ENCODE measurements at places on chromosomes 6 and 20.

DNA sequence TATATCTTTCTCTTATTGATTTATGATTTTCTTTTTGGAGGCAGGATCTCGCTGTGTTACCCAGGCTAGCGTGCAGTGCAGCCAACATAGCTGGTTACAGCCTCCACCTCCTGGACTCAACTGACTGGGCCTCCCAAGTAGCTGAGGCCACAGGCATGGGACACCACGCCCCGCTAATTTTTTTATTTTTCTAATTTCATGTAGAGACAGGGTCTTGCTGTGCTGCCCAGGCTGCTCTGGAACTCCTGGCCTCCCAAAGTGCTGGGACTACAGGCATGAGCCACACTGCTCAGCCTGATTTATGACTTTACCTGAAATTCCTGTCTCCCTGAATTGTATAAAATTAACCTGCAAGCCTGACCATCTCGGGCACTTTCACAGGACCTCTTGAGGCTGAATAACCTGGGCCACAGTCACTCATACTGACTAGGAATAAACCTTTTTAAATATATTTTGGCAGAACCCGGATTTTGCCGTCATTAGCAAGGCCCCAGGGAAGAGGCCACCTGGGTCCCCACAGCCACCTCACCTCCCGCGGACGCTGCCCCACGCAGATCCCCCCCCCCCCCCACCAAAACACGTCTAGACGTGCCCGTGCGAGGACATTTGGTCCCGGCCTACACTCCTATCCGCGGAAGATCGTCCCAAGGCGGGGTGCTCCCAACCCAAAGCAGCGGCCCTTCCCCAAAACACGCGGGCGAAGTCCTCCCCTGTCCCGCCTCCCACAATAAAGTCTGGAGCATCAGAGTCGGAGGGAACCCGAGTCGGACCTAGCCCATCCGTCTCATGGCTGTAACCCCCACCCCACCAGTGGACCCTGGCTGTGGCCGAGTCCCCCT, 902 bp downstream of the ZNF337 start:
- no peak for DNase-seq

GRCh38 chr6:129696843-129697242, 13.1 kb downstream of the ARHGAP18 start:
- no peak for DNase-seq

GRCh38 chr6:28135393-28135792, 6.3 kb upstream of the ZKSCAN8 start:
- no peak for DNase-seq

DNA sequence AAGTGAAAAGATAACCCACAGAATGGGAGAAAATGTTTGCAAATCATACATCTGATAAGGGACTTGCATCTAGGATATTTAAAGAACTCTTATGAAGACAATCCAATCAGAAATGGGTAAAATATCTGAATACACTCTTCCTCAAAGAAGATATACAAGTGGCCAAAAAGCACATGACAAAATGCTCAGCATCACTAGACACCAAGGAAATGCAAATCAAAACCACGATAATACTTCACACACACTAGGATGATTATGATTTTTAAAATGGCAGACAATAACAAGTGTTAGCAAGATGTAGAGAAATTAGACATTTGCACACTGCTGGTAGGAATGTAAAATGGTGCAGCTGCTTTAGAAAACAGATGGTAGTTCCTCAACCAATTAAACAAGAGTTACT, 34.8 kb upstream of the SIRT5 start:
- no peak for DNase-seq

- DNase-seq = no peak
These were observed 84.4 kb downstream of the CRYBG1 start for GRCh38 chr6:106444777-106445507.

DNA sequence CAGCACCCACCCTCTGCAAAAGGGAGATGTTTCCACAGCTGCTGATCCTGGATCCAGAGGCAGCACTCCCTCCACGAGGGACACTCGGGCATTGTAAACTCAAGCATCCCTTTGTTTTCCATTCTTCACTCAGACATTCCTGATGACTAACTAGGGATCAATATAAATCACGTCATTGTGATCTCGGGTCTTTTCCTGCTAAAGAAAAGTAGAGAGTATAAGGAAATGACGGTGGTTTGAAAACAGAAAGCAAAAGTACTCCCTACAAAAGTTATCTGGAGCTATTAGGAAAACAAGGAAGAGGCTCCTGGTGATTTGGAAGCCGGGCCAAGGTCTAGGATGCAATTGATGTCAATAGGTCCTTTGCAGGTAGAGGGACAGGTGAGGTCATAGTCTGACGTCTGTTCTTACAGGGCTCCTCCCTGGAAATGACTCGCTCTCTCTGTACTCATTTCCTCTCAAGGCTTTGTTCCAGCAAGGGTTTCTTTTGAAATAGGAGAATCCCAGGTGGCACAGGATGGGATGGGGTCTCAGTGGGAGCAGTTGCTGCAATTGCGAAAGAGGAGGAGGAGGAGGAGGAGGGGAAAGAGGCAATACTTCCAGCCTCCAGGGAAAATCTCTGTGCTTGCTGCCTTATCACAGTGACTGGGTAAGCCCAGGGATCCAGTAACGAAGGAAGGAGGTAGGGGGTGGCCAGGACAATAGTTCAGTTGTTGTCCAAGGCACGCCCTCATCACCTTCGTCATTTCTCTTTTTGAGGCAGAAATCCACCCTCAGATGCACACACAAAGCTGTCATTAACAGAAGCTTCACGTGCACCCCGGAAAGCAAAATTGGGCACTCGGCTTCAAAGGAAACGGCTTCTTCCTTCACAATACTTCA, 222.8 kb downstream of the LY86 start:
- DNase-seq = no peak

- no peak for DNase-seq
These were observed 35.3 kb upstream of the PTGIS start for GRCh38 chr20:49603209-49603627.

DNA sequence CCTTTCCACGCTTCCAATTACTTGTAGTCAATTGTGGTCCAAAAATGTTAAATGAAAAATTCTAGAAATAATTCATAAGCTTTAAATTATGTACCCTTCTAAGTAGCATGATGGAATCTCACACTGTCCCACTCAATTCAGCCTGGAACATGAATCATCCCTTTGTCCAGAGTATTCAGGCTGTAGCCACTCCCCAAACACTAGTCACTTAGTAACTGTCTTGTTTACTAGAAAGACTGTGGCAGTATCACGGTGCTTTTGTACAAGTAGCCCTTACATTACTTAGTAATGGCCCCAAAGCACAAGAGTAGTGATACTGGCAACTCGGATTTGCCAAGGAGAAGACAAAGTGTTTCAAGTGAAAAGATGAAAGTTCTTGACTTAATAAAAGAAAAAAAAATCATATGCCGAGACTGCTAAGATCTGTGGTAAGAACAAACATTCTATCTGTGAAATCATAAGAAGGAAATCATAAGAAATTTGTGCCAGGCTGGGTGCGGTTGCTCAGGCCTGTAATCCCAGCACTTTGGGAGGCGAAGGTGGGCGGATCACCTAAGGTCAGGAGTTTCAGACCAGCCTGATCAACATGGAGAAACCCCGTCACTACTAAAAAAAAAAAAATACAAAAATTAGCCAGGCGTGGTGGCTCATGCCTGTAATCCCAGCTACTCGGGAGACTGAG, 168.5 kb upstream of the SIM1 start:
- no peak for DNase-seq

- no peak for DNase-seq
These were observed 22.0 kb upstream of the VSTM2L start for GRCh38 chr20:37880726-37881591.

DNA sequence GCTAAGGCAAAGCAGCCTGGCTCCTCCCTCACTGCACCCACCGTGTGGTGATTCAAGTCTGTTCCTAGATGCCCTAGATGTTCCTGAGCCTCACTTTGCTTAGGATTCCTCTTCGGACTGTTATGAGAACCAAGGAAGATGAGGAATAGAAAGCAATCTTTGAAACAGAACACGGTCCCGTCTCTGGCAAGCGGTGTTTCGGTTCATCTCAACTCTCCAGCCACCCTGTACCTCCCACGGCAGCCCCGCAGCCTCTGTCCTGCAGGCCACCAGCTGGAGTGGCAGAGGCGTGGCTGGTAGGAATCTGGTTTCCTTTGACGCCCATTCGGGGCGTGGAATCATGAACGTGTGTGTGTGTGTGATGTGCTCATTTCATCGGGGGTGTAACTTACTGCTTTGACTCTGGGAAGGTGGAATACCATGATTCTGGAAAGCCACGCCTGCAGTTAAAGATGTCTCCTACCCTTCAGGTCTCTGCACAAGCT, 21.3 kb downstream of the PDE10A start:
- DNase-seq = no peak

- DNase-seq = no peak
These were observed 321.1 kb upstream of the NT5E start for GRCh38 chr6:85128781-85129180.

GRCh38 chr6:56732517-56732916, 89.8 kb upstream of the DST start:
- DNase-seq = no peak

DNA sequence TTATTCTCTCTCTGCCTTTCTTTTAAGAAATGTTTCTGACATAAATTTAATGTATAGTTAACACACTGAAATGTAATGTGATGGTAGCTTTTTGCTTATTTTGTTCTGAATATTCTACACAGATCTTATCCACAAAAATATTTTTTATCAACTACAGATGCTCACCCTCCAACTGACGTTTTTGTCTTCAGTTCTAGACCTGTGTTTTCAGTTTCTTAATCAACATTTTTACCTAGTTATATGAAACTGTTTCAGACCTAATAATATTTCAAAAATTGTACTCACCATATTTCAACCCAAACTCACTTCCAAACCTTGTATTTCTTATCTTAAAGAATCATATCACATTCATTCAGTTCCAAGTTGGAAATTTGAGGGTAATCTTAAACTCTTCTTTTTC, 452.8 kb downstream of the RFPL4B start:
- DNase-seq = no peak

- no peak for DNase-seq
These were observed 11.8 kb downstream of the HLA-B start for GRCh38 chr6:31345026-31345730.

- no peak for DNase-seq
These were observed 115.5 kb downstream of the IRF4 start for GRCh38 chr6:506920-507622.

DNA sequence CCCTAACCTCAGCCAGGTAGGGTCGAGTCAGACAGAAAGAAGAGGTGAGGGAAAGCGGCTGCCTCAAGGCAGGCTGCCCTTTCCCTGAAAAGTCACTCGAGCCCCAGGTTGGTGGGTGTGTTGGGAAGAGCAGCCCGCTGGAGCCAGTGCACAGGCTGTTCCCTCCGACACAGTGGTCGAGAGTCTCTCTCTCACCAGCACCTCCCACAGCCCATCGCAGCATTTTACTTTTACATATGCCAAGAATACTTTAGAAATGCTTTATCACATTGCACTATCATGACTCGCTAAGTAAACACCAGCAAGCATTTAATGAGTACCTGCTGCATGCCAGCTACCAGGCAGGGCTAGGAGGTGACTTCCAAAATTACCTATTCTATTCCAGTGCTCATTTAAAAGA, 1.7 kb downstream of the PRPH2 start:
- no peak for DNase-seq

GRCh38 chr6:20998748-20999448, 464.6 kb downstream of the CDKAL1 start:
- no peak for DNase-seq
